ENCODE measurements at places on chromosomes 7 and 10. TPM values are rescaled to one million over a fixed set of nuclear protein-coding genes. Genes with fewer than 3 reads are reported as not detected.

The CCDC3 gene
- 1.8 TPM for total RNA-seq

The UNC5B gene
- total RNA-seq = 14.5 TPM

The TMEM236 gene
- total RNA-seq = 0.14 TPM

The TEX47 gene
- not detected for total RNA-seq

The LBX1 gene
- not detected for total RNA-seq

The TEX36 gene
- total RNA-seq = not detected

The EZH2 gene
- total RNA-seq = 33.6 TPM

The SLC26A4 gene
- total RNA-seq = 1.7 TPM

The TPST1 gene
- total RNA-seq = 21.8 TPM

The SAMD9L gene
- total RNA-seq = 26.5 TPM

The C10orf105 gene
- total RNA-seq = 0.07 TPM

The TMEM139 gene
- not detected for total RNA-seq

The GBX1 gene
- not detected for total RNA-seq

The VWA2 gene
- not detected for total RNA-seq

The CLCN1 gene
- not detected for total RNA-seq

The SPDYE5 gene
- under 0.01 TPM for total RNA-seq

The CASP7 gene
- total RNA-seq = 36.2 TPM

The BCL7B gene
- 31.8 TPM for total RNA-seq

The AP1S1 gene
- 116 TPM for total RNA-seq

The LRRC4 gene
- 1.3 TPM for total RNA-seq

The C10orf53 gene
- total RNA-seq = not detected

The MYL10 gene
- not detected for total RNA-seq

The FEZF1 gene
- total RNA-seq = not detected

The GIMAP7 gene
- total RNA-seq = 30.9 TPM

The MPP7 gene
- 0.27 TPM for total RNA-seq

The DGKI gene
- total RNA-seq = 0.53 TPM

The CEP55 gene
- 84.8 TPM for total RNA-seq

The PARD3 gene
- 56.2 TPM for total RNA-seq

The HPS1 gene
- 25.1 TPM for total RNA-seq

The VKORC1L1 gene
- total RNA-seq = 30.1 TPM

The TMEM196 gene
- total RNA-seq = not detected

All from thoracic aorta endothelial cell (primary cell).